ENCODE measurements at places on chromosomes 11 and 22. TPM values are rescaled to one million over a fixed set of nuclear protein-coding genes. Genes with fewer than 3 reads are reported as not detected.

Gene ALG12
- 30.7 TPM for total RNA-seq

- no peak overlapping the region for H3K4me3 ChIP-seq
- H3K4me1 ChIP-seq: peaks cover 31% of the 10 kb centered on the region
- no peak overlapping the region for H3K27ac ChIP-seq
- no peaks in the 10 kb centered on the region for H3K27me3 ChIP-seq
- H3K36me3 ChIP-seq: peaks cover 15% of the 10 kb centered on the region
Observed at GRCh38 chr11:2572491-2573239, 127.1 kb downstream of the KCNQ1OT1 start.

DNA sequence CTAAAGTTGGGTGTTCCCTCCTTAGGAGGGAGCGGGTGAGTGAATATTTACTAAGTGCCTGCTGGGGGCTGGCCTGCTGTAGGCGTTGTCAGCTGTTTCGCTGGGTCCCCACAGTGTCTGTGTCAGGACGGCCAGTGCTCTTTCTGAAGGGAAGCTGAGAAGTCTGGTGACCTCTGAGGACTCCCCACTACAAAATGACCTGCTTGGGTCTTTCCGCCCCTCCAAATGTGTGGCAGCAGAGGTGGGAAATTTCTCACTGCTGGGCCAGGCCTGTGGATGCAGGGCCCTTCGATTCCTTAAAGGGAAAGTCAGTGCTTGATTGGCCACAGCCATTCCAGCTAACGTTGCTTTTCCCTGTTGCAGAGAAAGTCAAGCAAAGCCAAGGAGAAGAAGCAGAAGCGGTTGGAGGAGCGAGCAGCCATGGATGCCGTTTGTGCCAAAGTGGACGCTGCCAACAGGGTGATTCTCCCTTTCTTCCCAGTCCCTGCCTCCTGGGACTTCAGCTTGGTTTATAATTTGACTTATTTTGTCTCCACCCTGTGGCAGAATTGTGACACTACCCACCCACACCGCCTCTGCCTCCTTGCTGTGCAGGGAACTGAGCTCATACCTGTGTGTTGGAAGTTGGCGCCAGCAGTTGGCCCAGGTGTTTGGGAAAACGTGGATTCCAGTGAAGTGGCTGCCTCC is 6.8 kb downstream of the NAA40 start:
- peaks cover 36% of the 10 kb centered on the region for H3K36me3 ChIP-seq
- H3K27ac ChIP-seq: peak overlapping the region; percentile 49
- peak overlapping the region; percentile 8 for H3K4me3 ChIP-seq
- DNase-seq: peak; percentile 77
- H3K27me3 ChIP-seq: no peaks in the 10 kb centered on the region

- no peaks in the 10 kb centered on the region for H3K4me1 ChIP-seq
- H3K27me3 ChIP-seq: no peaks in the 10 kb centered on the region
- H3K27ac ChIP-seq: no peak overlapping the region
- H3K36me3 ChIP-seq: no peaks in the 10 kb centered on the region
- no peak for DNase-seq
Observed at GRCh38 chr22:28450109-28450508, 229.5 kb downstream of the TTC28 start.

GRCh38 chr11:125257190-125257579 is 92.6 kb downstream of the PKNOX2 start:
- H3K36me3 ChIP-seq: no peaks in the 10 kb centered on the region
- no peak overlapping the region for H3K4me3 ChIP-seq
- no peak overlapping the region for H3K27ac ChIP-seq
- H3K4me1 ChIP-seq: peaks cover 4% of the 10 kb centered on the region

DNA sequence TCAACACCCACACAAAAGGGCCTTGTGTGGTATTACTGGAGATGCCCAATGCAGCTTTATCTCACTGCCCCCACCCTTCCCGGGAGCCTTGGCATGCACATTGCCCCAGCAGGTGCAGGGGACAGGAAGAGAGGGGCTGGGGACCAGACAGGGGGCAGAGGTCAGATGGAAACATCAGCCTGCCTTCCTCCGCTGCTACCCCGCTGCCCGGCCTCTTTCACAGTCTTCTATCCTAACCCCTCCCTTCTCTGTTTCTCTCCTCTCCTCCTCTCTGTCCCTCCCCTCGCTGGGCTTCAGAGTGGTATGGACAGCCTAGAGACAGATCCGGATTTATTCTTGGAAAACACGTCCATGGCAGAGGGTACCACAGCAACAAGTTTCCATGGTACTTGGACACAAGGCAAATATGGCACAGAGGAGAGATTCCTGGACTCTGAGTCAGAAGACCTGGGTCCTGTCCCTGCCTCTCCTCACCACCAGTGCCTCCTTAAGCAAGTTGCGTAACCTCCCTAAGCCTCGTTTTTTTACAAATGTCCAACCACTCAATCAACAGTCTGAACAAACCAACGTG is 8.3 kb upstream of the IGSF9B start:
- peak; percentile 68 for DNase-seq
- H3K4me1 ChIP-seq: no peaks in the 10 kb centered on the region
- no peaks in the 10 kb centered on the region for H3K27me3 ChIP-seq
- H3K4me3 ChIP-seq: no peak overlapping the region
- H3K27ac ChIP-seq: no peak overlapping the region
- H3K36me3 ChIP-seq: no peaks in the 10 kb centered on the region

DNA sequence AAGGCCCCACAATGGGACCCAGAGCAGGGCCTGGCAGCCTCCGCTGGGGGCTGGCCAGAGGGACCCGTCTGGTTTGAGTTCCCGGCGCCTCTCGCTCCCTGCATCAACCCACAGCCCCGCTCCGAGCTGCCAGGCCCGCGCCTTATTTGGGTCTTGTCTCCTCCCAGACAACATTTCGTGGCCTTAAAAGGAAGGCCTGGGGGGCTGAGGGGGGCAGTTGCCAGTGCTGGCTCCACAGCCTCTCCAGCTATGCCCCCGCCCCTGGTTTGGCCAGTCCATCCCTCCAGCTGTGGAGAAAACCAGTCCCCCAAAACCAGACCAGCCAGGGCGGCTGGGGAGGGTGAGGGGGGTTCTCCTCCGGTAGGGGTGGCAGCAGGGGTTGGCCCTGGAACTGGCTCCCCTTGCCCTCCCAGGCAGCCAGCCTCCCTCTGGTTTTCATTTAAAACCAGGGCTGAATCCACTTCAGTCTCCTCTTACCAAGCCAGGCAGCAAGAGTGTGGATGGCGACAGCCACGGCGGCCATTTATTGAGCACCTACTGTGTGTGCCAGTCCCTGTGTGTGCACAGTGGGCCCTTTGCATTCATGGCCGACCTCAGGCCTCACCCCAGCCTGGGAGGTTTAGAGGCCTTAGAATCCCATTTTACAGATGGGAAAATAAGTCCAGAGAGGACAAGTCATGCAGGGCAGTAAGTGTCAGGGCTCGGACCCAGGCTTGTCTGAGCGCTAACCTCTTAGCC is 18.6 kb downstream of the EMID1 start:
- no peak overlapping the region for H3K4me3 ChIP-seq
- H3K27ac ChIP-seq: peak overlapping the region; percentile 55
- H3K4me1 ChIP-seq: peaks cover 47% of the 10 kb centered on the region
- DNase-seq: no peak
- H3K36me3 ChIP-seq: no peaks in the 10 kb centered on the region

GRCh38 chr22:38228873-38229740 is 27.3 kb downstream of the MAFF start:
- H3K4me3 ChIP-seq: no peak overlapping the region
- peak; percentile 80 for DNase-seq
- H3K4me1 ChIP-seq: peaks cover 36% of the 10 kb centered on the region

Gene CD44
- total RNA-seq: 176 TPM

DNA sequence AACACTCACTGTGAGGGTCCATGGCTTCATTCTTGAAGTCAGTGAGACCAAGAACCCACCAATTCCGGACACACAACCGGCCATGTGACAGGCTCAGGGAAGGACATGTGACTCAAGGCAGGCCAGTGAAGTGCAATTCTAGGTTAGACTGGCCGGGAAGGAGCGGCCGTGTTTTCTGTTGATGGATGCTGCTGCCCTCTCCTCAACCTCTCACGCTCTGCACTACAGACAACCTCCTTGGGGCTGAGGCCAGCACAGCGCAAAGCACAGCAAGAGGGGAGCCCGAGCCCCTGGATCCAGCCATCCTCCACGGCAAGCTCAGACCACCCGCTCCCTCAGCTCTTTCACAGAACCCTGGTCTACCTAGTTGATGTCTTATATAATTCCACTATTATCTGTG is 2.8 kb downstream of the NUDT8 start:
- no peaks in the 10 kb centered on the region for H3K36me3 ChIP-seq
- H3K27me3 ChIP-seq: no peaks in the 10 kb centered on the region
- H3K27ac ChIP-seq: no peak overlapping the region
- no peak for DNase-seq
- H3K4me1 ChIP-seq: peaks cover 26% of the 10 kb centered on the region
- H3K4me3 ChIP-seq: no peak overlapping the region

DNA sequence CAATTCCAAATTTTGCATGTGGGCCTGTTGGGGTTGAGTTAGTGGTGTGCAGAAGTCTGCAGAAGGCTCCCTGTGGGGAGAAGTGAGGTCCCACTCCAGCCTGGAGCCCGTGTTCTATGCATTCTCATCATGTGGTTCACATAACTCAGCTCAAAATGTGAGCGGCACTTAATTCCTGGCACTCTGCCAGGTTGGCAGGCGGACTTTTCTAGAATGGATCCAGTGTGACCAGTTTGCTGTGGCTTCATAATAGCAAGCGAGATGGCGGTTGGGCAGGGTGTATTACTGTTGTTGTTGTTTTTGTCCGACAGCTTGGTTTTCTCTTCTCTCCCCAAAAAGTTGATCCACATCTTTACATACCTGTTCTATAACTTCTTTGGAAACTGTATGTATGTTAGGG is 146.8 kb upstream of the TTC12 start:
- no peak overlapping the region for H3K27ac ChIP-seq
- H3K4me1 ChIP-seq: peaks cover 3% of the 10 kb centered on the region
- no peaks in the 10 kb centered on the region for H3K36me3 ChIP-seq
- no peak overlapping the region for H3K4me3 ChIP-seq
- H3K27me3 ChIP-seq: no peaks in the 10 kb centered on the region

- H3K4me3 ChIP-seq: no peak overlapping the region
- H3K36me3 ChIP-seq: peaks cover 36% of the 10 kb centered on the region
Observed at GRCh38 chr11:71089571-71089970, 162.8 kb downstream of the SHANK2 start.

GRCh38 chr11:86119077-86119476 is 50.2 kb upstream of the PICALM start:
- no peak overlapping the region for H3K4me3 ChIP-seq
- no peaks in the 10 kb centered on the region for H3K36me3 ChIP-seq
- no peak for DNase-seq
- H3K27me3 ChIP-seq: no peaks in the 10 kb centered on the region

DNA sequence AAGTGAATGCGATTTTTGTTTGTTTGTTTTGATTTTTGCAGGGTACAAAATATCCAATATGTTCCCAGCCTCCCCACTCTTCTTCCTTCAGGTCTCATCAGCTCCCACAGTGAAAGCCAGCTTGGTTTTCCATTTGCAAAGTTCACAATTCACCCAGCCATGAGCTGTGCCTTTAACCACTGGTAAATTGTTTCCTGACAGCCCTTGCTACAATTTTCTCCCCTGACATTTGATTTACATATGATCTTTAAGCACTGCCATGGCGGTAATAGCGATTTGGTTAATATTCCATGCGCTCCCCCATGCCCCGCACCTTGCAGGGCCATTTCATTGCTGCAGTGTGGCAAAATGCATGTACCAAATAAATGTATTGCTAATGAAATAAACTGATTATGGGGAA is 385.9 kb downstream of the MIAT start:
- no peak overlapping the region for H3K27ac ChIP-seq
- no peak overlapping the region for H3K4me3 ChIP-seq
- no peaks in the 10 kb centered on the region for H3K4me1 ChIP-seq

Gene TRIM77
- not detected for total RNA-seq

DNA sequence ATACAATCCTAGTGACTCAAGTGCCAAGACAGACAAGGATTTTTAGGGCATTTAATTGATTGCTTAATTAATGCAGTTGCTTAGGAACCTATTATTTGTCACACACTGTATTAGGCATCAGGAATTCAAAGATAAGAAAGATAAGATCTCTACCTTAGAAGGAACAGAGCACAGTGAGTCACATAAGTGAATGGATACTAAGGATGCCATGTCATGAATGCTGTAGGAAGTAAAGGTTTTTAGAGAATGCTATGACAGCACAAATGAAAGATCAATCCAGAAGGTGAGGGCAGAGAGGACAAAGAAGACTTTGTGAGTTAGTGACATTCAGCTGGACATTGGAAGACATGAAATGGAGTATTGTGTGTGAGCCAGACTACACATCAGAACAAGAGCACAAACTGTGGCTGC is 147.9 kb upstream of the DDI1 start:
- no peaks in the 10 kb centered on the region for H3K36me3 ChIP-seq
- no peaks in the 10 kb centered on the region for H3K27me3 ChIP-seq
- no peak for DNase-seq
- H3K4me3 ChIP-seq: no peak overlapping the region

DNA sequence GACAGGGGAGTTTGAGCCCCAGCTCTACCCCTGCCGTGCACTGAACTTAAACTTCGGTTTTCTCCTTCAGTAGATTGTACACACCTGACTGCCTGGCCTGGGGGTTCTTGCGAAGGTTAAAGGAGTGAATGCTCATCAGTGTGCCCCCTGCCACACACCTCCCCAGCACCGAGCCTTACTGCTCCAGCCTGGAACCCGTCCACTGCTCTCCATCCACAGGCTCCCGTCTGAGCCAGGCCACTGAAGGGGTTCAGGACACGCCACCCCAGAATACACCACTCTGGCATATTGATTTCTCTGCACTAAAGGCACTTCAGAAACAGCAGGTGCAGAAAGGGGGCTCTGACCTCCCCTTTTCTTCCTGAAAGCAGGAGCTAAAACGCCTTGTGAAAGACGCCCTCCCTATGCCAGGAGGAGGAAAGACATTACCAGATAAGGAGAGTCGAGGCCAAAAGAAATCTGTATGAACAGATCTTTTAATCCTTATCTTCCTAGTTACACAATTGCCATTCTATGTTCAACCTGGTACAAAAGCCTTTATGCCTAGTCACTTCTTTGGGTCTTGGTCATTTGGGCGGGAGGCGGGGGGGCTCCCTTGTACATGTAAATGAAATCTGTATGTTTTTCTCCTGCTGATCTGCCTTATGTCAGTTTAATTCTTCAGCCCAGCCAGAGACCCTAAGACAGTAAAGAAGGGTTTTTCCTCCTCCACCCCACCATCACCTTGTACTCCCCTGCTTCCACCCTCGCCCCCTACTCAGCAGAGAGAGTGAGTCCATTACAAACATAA is 1.9 kb upstream of the SSTR3 start:
- no peak overlapping the region for H3K4me3 ChIP-seq
- no peaks in the 10 kb centered on the region for H3K36me3 ChIP-seq
- H3K27ac ChIP-seq: no peak overlapping the region
- H3K27me3 ChIP-seq: no peaks in the 10 kb centered on the region
- H3K4me1 ChIP-seq: no peaks in the 10 kb centered on the region

DNA sequence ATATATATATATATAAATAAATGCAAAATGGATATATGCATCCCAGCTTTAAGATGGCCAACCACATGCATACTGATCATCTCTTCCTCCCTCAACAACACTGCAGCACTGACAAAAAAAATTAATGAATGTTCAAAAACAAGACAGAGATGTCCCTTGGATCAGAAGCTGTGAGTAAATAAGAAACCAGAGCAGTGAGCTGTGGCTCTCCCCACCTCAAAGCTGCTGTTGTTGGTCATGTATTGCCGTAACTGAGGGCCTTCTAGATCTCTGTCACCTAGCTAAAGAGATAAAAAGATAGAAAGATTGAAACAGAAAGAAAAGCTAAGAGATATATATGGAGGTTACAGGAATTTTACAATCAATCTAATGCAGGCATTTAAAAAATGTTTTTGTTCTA is 15.5 kb upstream of the TMEM135 start:
- H3K36me3 ChIP-seq: no peaks in the 10 kb centered on the region
- H3K27me3 ChIP-seq: no peaks in the 10 kb centered on the region
- H3K4me1 ChIP-seq: no peaks in the 10 kb centered on the region
- H3K27ac ChIP-seq: no peak overlapping the region
- H3K4me3 ChIP-seq: no peak overlapping the region
- DNase-seq: no peak

Data from stomach (tissue), 19 donors.